Regular cardiac myocyte (primary cell): ENCODE measurements at places on chromosomes 2 and 18. TPM values are rescaled to one million over a fixed set of nuclear protein-coding genes. Genes with fewer than 3 reads are reported as not detected.

Gene KCTD1
- 9.0 and 11.9 TPM in 2 replicates for total RNA-seq

Gene NTSR2
- not detected in 2 replicates for total RNA-seq

Gene IL36RN
- total RNA-seq: under 0.01 TPM in 1 of 2 replicates, not detected in the other

Gene C2orf78
- total RNA-seq: not detected in 2 replicates

Gene TUBB8B
- not detected in 2 replicates for total RNA-seq
